Renal pelvis (tissue), 12 donors: ENCODE measurements at places on chromosomes 2 and 18. TPM values are rescaled to one million over a fixed set of nuclear protein-coding genes. Genes with fewer than 3 reads are reported as not detected.

POTEJ gene
- not detected for polyA plus RNA-seq

LYG2 gene
- 0.99 TPM for polyA plus RNA-seq

OTX1 gene
- polyA plus RNA-seq: not detected

NLRC4 gene
- 1.2 TPM for polyA plus RNA-seq

ARHGAP25 gene
- polyA plus RNA-seq: 7.0 TPM

MC5R gene
- polyA plus RNA-seq: not detected

WDFY1 gene
- 52.2 TPM for polyA plus RNA-seq

SERPINB12 gene
- polyA plus RNA-seq: not detected

ERICH2 gene
- polyA plus RNA-seq: 2.2 TPM

GALNT13 gene
- 2.0 TPM for polyA plus RNA-seq

LRRTM1 gene
- 41.7 TPM for polyA plus RNA-seq

ANKRD30B gene
- 0.14 TPM for polyA plus RNA-seq

PIEZO2 gene
- polyA plus RNA-seq: 15.3 TPM

SCN2A gene
- 3.2 TPM for polyA plus RNA-seq

ANKRD30BL gene
- 1.2 TPM for polyA plus RNA-seq

TMEM200C gene
- 2.3 TPM for polyA plus RNA-seq

ZNF142 gene
- polyA plus RNA-seq: 18.9 TPM

ZNF638 gene
- 186 TPM for polyA plus RNA-seq

FAM110C gene
- polyA plus RNA-seq: 10.0 TPM

PLCD4 gene
- polyA plus RNA-seq: 10.1 TPM

KCNF1 gene
- 1.6 TPM for polyA plus RNA-seq

NRP2 gene
- polyA plus RNA-seq: 67.4 TPM

CFAP65 gene
- 1.1 TPM for polyA plus RNA-seq

NEU4 gene
- polyA plus RNA-seq: 1.9 TPM

CXCR2 gene
- 0.14 TPM for polyA plus RNA-seq

CRYGC gene
- not detected for polyA plus RNA-seq

ST8SIA5 gene
- 0.86 TPM for polyA plus RNA-seq

FOXI3 gene
- 0.18 TPM for polyA plus RNA-seq

SERPINB7 gene
- 0.61 TPM for polyA plus RNA-seq

SERPINB11 gene
- not detected for polyA plus RNA-seq

CAD gene
- 58.5 TPM for polyA plus RNA-seq

LAPTM4A gene
- polyA plus RNA-seq: 441 TPM

MPHOSPH10 gene
- polyA plus RNA-seq: 42.1 TPM

ZAP70 gene
- polyA plus RNA-seq: 2.7 TPM

LAMA1 gene
- 106 TPM for polyA plus RNA-seq

SERPINB13 gene
- not detected for polyA plus RNA-seq

PTPRM gene
- polyA plus RNA-seq: 83.7 TPM

ATG4B gene
- polyA plus RNA-seq: 103 TPM

NTSR2 gene
- polyA plus RNA-seq: not detected

AFF3 gene
- 18.3 TPM for polyA plus RNA-seq

RBMS1 gene
- polyA plus RNA-seq: 141 TPM

ABCB11 gene
- 0.09 TPM for polyA plus RNA-seq
